Mucosa of descending colon (tissue), 3 donors: ENCODE measurements at places on chromosomes 1 and 21. TPM values are rescaled to one million over a fixed set of nuclear protein-coding genes. Genes with fewer than 3 reads are reported as not detected.

ZNF692 gene
- 43.6 TPM for total RNA-seq

C1orf141 gene
- total RNA-seq, result not detected

CD1E gene
- total RNA-seq, result not detected

OR2M5 gene
- total RNA-seq, result not detected

DNA sequence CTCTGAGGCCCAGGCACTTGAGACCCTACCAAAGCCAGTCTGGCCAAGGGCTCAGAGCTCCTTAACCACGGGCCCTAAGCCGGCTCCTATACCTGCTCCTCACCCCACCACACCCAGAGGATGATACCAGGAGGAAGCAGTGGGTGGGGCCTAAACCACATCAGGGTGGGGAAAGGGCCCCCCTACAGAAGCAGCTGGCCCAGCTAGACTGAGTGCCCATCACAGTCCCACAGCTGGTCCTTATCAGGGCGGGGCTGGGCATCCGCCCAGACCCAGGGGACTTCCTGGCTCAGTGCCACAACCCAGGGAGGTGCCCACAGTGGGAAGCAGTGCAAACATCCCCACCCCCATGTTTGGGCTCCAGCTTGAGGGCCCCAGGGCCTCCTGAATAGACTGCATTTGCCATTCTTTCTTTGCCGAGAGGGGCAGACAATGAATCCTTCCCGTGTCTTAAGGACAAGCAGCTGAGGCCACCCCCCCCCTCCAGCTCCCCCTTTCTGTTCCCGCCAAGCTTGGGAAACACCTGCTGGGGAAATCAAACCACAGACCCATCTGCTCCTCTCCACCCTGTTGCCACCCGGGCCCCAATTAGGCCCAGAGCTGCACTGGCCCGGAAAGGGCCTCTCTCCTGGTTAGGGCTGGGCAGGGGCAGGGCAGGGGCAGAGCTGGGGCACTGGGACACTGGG, 6.2 kb downstream of the E2F2 start:
- DNase-seq, result peak; percentile 93

- no peak for DNase-seq
Observed at GRCh38 chr1:22258698-22259097, 115.8 kb upstream of the WNT4 start.

DNA sequence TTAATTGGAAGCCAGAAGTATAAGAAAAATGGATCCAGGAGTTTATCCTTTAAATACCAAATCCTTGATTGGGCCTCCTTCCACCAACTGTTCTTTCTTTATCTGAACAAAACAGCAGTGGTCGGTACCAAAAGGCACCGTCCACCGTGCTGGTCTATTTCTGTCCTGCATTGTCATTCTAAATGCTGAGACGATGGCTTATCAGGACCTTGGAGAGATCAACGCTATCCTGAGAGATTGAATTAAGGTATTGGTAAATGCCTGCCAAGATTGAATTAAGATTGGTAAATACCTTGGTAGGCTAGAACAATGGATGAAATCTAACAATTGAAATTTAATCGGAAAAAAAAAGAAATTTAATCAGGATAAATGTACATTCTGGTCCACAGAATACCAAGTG, 73.4 kb upstream of the SOD1 start:
- no peak for DNase-seq

DNA sequence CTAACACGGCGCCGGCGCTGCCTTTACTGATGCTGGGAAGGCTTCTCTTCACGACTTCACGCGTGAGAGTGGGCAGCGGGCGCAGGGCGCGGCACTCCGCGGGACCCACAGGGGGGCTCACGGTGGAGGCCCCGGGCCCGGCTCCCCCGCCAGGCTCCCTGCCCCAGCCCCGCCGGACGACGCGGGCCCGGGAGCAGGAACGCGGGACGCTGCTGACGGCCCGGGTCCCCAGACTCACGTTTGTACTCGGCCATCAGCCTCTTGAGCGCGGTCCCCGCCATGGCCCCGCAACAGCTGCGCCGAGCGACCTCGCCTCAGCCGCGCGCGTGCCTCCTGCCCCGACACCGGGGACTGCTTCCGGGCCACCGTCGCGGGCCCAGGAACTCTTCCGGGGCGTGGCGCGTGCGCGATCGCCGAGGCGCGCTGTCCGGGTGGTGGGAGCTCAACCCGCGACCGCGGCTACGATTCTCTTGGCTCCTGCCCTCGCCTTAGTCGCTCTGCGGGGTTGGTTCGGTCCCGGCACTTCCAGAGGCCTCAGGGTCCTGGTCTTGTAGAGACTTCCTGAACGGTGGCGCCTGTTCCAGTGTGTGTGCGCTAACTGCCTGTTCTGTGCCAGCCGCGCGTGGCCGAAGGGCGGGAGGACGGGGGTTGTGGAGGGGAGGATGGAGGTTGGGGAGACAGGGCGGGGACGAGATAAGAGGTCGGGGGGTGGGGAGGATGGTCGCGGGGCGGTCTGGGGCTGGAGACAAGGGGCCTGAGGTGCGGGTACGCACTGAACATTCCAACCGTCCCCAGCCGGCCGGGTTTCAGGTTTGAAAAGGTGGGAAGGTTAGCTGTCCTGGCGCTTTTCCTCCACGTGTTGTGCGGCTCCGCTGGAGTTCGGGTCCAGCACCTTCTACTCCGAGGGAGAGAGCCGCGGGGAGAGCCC, at the start of gene UBE2G2:
Gene UBE2G2 (minus strand): TSS at position 353 of the 928 bp plus-strand sequence. CDS start 72 bp downstream, at position 281.
- DNase-seq, result peak; percentile 83

DNA sequence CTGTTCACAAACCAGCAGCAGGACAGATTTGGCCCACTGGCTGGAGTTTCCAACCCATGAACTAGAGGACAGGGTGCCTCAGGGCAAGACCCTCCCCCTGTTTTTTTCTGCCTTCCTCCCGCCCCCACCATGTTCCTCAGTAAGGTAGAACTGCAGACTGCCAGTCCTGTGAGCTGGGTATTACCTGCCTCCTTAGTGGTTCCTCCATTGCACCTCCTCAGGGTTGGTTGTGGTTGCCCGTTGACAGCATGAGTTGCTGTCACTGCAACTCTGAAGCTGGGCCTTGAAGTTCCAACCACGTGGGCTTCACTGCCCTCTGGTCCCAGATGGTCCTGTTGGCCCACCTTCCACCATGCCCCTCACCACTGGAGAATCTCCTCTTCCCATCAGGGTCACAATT, 28.8 kb downstream of the TENT5C start:
- no peak for DNase-seq

GRCh38 chr21:41632748-41633475, 125.0 kb upstream of the TMPRSS2 start:
- DNase-seq, result no peak

GRCh38 chr1:97042551-97042950, 321.0 kb downstream of the PTBP2 start:
- no peak for DNase-seq

DNA sequence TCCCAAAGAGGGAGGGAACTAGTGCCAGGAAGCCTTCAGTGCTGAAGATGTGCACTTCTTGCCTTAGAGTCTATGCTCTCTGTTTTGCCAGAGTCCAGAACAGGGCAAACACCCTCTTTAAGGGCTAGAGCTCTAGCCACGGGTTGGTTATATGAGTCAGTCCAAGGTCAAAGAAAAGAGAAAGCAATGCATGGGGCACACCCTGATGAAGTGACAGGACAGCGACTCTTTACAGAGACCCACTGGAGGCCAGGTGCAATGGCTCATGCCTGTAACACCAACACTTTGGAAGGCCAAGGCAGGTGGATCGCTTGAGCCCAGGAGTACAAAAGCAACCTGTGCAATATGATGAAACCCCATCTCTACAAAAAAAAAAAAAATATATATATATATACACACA, 86.1 kb downstream of the TGFBR3 start:
- no peak for DNase-seq

GRCh38 chr1:43783096-43783670, 75.8 kb downstream of the ST3GAL3 start:
- no peak for DNase-seq

DNA sequence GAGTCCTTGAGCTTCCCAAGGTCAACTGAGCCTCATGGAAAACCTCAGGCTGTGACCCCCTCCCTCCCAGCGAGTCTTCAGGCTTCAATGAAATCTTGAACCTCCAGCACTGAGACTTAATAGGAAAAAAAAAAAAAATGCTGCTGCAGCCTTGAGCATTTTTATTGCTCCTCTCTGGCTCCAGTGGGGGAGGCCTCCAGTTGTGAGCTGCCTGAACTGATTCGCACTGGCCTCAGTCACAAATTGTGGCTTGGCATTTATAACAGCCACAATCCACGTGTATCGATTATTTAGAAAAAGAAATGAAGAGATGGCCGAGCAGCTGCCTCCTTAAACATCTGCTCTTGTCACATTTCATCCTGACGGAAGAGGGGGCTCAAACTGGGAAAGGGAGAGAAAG, 173.0 kb downstream of the PRDM2 start:
- DNase-seq, result no peak

- no peak for DNase-seq
Observed at GRCh38 chr1:79811173-79811572, 804.6 kb upstream of the ADGRL4 start.

GRCh38 chr1:160834945-160835565, 27.6 kb downstream of the CD244 start:
- no peak for DNase-seq
